ENCODE measurements at places on chromosomes 13 and 19.
A peak's percentile ranks its signal among the peaks of the same experiment; 100 is the strongest.

DNA sequence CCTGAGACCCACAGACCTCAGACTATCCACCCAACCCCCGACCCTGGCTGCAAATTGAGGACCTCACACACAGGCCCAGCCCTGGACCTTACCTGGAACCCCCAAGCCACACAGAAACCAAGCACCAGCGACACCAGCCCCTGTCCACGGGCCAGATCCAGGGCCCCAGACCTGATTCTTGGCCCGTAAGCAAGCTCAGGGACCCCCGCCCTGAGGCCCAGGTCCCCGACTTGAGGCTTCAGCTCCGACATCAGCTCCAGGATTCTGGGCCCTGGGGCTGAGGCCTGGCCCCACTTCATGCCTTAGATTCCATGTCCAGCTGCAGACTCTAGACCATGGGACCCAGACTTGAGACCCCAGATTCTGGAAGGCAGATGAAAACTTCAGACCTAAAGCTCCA, 6.3 kb downstream of the TTYH1 start:
- no peak for DNase-seq

DNA sequence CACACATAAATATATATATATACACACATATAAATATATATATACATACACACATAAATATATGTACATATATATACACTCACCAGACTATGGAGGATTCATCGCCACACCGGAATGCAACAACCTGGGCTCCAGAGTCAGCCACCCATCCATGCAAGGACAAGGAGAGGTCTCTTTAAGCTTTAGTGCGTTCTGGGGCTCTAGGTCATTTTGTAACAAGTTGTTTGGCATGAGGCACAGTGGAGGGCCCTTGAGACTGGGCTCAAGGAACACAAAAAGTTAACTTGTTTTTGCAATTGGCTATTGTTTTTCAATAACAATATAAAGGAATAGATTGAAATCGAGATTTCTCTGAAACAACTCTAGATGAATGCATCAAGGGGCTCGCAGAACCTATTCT, 4.9 kb upstream of the ZNF90 start:
- no peak for DNase-seq

- DNase-seq = no peak
Observed at GRCh38 chr13:71219698-71220415, 647.1 kb downstream of the DACH1 start.

GRCh38 chr13:50994651-50995050, 85.1 kb downstream of the RNASEH2B start:
- DNase-seq = no peak

GRCh38 chr19:14472202-14472938, 2.8 kb downstream of the PTGER1 start:
- DNase-seq = peak; percentile 85
